ENCODE measurements at places on chromosomes 5 and 9.
A peak's percentile ranks its signal among the peaks of the same experiment; 100 is the strongest.

DNA sequence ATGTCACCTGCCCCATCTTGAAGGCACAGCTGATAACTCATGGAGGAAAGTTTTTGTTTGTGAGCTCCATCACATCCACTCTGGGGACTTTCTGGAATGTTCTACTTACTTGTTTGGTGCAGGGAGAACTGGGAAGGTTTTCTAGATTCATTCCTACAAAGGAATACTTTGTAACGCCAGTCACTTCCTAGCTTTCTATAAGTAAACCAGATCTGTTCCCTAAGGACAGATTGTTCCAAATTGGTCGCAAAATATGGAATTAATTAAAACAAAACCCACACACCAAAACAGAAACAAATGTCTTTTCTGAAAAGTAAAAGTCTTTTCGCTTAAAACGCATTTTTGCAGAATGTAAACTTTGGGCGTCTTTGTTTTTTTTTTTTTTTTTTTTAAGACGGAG is 167.6 kb downstream of the PDZD2 start:
- no peak for DNase-seq

- no peak for DNase-seq
Measured at GRCh38 chr9:105245029-105245890, 809 bp downstream of the SLC44A1 start.

DNA sequence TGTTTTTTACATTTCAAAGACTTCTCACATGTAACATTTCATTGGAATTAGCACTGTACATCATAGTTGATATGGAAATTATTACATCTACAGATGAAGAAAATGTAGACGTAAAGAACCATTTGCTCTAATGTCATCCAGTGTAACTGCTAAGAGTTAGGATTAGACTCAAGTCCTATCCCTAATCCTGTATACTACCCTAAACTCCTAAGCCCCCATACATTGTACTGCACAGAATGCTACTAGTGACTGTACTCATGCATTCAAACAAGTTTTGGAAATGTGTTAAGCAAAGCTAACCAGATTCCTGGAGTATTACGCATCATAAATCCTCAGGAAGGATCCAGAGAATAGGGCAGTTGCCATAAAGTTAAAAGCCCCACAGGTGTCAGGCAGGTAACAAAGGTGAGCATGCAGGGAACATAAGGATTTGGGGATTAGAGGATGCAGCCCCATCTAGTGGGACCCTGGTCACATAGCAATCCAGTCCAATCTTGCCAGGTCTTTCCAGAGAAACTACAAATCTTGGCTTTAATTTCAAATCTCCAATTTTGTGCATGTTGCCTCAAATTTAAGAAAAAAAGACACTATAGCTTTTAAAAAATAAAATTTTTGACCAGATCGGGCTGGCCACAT is 32.0 kb downstream of the HAVCR1 start:
- peak; percentile 8 for DNase-seq

DNA sequence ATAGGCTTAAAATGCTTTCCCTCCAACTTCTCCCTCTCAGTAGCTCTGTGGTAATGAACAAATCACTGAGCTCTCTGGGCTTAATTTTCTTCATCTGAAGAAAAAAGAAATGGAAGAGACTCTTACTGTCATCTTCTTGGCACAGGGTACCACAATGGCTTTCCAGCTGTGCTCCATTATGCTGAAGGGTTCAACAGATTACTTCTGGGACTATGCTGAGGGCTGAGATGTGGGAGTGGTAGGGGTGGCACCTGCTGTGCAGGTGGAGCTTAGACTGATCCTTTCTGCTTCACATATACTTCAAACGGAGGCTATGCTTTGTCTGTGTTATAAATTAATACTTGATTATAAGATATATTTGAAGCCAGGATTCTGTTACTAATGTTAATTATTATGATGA is 840.2 kb upstream of the C9orf72 start:
- DNase-seq: no peak

DNA sequence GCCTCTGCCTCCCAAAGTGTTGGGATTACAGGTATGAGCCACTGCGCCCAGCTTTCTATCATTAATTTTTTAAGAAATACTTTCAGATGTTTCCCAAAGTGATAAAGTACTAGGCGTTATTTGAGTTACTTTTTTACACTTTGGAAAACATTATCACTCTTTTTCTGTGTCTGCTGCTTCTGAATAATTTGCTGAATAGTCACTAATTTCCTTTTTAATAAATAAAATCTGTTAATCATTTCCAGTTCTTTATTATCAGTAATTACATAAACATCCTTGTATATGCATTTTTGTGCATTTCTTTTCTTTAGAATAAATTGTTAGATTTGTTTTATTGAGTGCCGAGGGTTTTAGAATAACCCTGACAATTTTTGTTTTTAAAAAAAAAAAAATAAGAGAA is 48.6 kb downstream of the UHRF2 start:
- DNase-seq: no peak

- DNase-seq: no peak
Measured at GRCh38 chr9:101030086-101030391, 1.5 kb downstream of the PLPPR1 start.

GRCh38 chr9:78903581-78903980 is 606.7 kb downstream of the PSAT1 start:
- DNase-seq: no peak
